ENCODE measurements at places on chromosomes 2 and 18.
A peak's percentile ranks its signal among the peaks of the same experiment; 100 is the strongest.

DNA sequence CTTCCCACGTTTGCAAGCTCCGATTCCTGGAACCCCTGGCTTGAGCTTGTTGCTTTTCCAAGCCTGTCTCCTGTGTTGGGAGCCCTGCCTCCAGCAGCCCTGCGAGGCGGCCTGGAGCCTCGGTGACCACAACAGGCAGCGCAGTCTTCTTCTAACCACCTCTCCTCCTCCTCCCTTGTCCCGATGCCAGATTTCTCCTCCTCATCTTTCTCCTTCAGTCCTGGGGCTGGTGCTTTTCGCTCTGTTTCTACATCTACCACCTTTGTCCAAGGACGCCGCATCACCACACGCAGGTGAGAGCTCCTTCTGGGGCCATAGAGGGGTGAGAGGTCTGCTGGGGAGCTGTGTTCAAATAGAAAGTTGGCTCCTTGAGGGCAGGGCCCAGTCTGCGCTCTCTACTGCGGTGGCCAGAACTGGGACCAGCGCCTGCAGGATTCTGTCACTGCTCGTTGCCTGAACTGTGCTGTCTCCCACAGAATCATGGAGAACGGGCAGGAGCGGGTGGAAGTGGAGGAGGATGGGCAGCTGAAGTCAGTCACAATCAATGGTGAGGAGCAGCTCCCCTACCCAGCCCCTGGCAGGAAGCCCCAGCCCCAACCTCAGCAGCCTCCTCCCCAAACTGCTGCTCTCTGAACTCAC, 3.9 kb downstream of the DNAJB2 start:
- DNase-seq, result no peak

DNA sequence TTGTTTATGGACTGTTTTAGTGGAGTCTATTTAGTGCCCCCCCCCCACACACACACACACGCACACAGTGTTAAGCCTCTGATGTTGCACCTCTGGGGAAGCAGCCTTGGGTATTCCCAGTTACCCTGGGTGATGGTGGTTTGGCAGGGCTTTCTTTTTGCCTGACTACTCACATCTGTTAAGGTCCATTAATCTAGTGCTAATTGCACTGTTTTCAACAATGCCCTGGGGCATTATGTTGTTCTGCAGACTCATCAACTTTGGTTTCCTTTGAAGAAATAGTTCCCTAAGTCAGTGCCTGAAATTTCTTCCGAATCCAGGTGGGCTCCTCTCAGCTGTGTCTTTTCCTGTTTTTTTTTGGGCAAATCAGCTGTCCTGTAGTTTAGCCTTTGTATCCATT, 34.7 kb downstream of the SPOPL start:
- DNase-seq, result no peak

DNA sequence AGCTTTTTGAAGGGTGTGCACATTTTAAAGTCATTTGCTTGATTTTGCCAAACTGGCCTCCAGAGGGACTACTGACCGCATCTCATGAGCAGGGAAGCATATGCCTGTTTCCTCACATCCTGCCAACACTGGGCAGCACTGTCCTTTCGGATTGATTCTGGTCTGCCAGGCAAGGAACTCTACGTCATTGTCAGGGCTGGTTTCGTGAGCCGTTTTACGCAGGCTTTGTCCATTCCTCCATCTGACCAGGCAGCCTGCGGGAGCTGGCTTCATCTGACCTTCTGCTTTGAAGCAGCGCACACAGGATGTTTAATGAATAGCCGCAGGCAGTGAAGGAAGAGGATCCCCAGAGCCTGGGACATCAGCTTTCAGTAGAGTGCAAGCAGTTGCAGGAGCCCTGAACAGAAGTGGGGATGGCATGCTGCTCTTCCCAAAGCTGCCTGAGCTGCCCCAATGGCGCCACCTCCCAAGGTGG, 46.3 kb upstream of the SEMA4C start:
- peak; percentile 77 for DNase-seq

DNA sequence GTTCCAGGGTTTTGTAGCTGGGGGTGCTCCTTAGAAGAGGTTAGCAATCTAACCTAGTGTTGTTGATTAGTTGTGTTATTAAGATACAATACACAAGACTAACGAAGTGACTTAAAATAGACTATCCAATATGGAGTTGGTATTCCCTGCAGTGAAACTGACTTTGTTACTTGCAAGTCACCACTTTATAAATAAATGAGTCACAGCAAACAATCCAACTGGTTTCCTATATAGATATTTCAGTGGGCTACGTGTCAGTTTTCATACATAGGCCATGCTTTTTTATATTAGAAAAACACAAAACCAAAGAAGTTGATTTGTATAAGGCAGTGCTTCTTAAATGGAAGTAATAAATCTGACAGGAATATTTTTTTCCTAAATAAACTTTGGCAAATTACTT, 274.0 kb downstream of the CAMKMT start:
- DNase-seq, result no peak

DNA sequence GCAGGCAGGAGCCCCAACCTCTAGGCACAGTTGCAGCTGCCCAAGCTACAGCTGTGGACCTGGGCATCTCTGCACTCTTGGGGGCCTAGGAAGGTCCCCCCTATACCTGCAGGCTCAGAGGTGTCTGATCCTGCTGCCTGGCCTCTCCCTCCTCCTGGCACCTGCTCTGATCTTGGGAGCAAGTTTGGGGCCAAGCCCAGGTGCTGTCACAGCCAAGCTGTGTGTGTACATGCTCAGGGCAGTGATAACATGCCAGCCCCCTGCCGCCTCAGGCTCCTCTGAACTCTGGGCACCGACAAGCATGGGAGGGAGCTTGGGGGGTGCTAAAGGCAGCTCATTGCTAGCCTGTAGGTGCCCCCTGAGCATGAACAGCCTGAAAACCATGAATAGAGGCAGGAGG, 829.6 kb upstream of the VRK2 start:
- no peak for DNase-seq

GRCh38 chr2:231931481-231931915, 5.3 kb upstream of the NPPC start:
- no peak for DNase-seq

GRCh38 chr2:237341872-237342271, 72.1 kb downstream of the COL6A3 start:
- no peak for DNase-seq

GRCh38 chr2:208359632-208359986, 47.0 kb upstream of the PTH2R start:
- no peak for DNase-seq

DNA sequence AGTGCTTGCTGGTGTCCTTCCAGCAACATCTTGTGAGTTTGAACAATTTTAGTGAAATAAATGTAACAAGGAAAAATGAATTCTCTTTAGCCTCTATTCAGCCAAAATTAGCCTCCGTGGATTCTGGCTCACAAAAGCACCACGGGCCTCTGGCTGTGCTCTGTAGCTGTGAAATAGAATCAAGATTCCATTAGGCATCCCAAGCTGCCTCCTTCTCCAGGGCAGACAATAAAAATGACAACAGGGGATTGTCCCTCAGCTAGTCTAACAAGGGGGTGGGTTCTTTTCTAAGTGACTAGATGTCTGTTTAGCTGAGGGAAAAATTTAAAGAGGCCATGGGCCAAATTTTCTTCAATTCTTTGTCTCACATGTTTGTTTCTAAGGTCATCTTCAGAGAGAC, 254.7 kb upstream of the FIGN start:
- DNase-seq, result no peak

- peak; percentile 66 for DNase-seq
Observed at GRCh38 chr2:138504546-138505235, 3.1 kb downstream of the SPOPL start.

DNA sequence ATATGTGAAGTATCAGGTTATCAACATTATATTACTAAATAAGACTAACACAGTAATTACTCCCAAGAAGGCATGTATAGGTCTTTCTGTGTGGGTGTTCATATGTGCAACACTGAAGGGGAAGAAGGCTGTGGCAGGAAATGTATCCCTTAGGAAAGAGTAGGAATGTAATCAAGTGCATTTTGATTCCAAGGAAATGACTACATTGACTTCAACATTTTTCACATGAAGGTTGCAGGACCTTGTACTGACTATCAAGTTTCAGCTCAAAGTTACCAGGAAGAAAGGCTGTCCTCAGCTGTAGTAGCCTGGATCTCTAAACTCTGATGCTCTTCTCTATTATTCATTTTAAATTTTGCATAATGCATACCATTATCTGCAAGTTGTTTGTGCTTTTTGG, 680.8 kb downstream of the NYAP2 start:
- no peak for DNase-seq
